ENCODE measurements at places on chromosomes 11 and 22.

DNA sequence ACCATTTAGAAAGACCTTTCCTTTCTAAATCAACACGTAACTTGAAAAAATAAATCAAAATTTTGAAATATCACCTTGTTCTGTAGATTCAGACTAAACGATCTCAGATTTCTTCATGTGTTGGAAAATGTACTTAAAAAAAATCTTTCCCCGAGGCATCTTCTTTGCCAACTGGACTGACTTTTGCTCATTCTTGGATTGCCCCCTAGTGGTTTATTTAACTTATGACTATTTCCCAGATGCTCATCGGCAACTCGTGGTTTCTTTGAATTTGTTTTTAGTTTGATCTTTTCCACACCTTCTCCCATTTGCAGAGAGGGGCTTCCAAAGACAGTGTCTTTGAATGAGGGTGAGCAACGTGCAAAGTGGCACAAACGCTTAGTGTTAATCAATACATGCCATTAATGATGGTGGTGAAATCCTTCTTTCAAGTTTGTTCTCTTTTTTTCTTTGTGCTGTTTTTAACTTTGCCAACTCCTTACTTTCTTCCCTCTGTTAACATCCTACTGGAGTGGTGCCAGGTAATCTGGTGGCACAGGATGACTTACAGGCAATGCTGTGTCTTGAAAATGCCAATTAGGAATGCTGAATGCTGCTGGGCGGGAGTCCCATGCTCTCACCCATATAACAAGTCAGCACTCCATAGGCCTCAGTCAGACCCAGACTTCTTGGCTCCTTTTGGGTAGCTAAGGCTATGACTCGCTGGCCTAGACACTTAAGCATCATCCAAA lies 18.3 kb downstream of the PRSS23 start:
- no peak for DNase-seq

GRCh38 chr22:17120281-17120680 lies 879 bp downstream of the TMEM121B start:
- DNase-seq: no peak

GRCh38 chr22:20133930-20134549 lies 2.4 kb downstream of the ZDHHC8 start:
- DNase-seq: no peak

DNA sequence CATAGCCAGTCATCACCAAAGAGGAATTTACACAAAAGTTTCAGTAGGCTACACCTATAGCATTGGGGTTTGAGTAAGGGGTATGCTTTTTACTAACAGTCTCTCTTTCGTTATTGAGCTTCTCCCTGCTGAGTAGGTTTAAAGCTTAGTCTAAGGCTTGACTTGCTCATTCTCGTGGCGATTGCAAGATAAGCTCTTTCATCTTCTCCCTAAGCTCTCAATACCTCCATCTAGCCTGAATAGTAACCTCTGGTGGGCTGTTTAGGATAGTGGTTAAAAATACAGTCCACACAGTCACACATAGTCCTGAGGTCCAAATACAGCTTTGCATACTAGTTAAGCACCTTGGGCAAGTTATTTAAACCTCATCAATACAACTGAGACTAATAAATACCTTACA lies 65.6 kb downstream of the IMMP1L start:
- no peak for DNase-seq

DNA sequence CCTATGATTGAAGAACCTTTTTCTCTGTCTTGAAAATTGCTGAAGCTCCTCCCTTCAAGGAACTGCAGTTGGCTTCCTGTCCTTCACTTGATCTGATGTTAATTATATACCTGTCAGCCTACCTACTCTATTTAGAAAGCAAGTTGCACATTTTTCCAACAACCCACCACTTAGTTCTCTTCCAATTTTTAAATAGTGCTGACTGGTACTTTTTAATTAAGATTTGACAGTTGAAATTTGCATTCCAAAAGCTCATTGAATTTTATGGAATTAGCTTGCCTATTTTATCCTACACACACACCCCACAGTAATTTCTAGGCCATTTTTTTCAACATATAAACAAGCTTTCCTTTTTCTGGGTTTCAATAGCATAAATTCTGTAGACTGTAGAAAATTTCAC lies 820.3 kb upstream of the FAT3 start:
- DNase-seq: no peak

DNA sequence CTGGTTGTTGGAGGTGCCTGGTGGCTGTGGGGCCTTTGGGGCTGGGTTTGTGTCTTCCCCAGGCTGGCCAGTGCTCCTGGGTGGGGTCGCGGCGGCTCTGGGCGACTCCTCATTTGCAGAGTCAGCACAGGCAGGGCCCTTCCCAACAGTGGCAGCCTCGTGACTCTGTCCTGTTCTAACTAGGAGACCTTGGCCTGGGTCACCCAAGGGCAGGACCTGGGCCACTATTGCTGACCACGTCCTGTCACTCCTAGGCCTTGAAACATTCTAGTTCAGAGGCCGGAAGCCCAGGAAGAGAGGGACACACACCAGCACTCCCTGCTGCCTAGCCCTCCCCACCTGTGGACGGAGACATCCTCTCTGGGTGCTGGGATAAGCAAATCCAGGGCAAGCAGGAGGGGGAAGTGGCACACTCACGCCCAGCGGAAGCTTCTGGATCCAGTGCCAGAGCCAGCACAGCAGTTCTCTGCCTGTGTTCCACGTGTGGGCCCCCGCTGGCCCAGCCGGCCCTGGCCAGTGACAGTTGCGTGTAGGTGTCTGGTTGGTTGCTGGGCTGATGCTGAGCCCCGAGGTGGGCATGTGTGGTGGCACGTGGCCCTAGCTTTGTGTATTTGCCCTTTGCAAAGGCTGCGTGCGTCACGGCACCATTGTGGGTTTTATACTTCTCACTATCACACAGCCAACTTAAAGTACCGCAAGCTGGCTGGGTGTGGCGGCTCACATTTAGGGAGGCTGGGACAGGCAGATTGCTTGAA lies 4.3 kb upstream of the CHID1 start:
- no peak for DNase-seq
